ENCODE measurements at places on chromosomes 6 and 20.
A peak's percentile ranks its signal among the peaks of the same experiment; 100 is the strongest.

- DNase-seq: no peak
Observed at GRCh38 chr6:119308048-119308570, 41.5 kb downstream of the MAN1A1 start.

GRCh38 chr20:7695635-7696034, 244.6 kb downstream of the HAO1 start:
- DNase-seq: no peak

DNA sequence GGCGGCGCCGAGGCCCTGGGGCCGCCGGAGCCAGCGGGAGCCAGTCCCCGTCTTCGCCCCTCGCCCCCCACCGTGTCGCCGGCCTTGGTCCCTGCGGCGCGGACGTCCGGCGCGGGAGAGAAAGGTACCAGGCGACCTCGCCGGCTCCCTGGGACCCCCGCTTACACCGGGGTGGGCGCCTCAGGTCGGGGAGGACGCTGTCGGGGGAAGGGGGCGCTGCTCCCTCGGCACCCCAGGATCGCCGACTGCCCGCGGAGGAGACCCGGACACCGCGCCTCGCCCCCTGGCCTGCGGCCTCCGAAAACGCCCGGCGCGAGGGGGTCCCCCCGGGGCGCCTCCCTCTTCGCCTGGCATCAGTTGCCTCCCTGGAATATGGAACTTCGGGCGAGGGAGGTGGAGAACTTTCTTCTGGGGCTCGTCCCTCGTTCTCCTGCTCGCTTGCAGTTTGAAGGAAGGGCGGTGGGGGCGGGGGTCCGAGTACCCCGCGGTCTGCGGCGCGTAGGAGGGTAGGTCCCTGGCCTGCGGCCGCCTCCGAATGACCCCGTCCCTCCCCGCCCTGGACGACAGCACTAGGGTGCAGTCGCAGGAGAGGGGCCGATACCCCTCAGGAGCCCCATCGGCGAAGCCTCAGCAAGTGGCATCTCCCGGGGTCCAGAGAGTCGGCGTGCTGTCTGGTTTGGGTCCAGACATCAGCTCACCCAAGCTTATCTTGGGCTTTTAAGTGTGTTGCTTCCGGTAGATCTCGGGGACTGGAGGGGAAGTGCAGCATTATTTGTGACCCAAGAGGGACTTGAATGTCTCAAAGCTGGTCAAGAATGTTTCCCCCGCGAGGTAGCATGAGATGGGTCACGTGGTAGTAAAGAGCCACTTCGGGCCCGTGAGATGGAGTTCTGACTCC, 549 bp downstream of the ANKRD6 start:
- DNase-seq: peak; percentile 10

DNA sequence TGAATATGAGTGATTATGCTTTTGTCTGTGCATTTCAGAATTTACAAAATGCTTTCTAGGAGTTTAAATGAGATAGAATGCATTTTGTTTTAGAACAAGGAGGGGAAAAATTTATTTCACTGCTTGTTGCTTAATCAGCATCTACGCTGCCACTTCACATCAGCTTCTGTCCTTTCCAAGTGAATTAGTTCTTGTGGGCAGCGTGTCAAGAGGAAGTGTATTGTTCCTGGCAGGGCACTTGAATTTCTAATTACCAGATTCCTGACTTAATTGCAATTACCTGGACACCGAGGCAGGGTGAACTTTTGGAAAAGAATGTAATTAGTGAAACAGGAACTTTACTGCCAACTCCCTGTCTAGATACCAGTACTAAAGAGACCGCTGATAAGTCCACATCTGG, 263.5 kb downstream of the TMEM242 start:
- no peak for DNase-seq

GRCh38 chr6:19067165-19067564, 680.0 kb downstream of the RNF144B start:
- no peak for DNase-seq

DNA sequence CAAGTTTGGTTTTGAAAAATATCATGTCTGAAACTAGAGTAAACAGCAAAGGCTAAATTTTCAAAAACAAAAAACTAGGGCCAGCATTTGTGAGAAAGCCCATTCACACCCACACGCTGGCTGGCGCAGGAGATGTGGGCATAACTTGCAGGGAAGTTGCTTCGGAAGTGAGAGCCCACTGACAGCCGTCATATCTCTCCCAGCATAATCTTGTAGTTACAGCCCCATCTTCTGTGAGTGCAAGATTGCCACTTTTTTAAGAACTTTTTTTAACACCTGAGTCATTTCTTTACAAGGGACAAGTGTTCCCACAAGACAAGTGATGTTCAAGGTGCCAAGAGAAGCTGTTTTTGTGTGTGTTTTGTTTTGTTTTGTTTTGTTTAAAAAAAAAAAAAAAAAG, 212.5 kb upstream of the CNR1 start:
- no peak for DNase-seq

DNA sequence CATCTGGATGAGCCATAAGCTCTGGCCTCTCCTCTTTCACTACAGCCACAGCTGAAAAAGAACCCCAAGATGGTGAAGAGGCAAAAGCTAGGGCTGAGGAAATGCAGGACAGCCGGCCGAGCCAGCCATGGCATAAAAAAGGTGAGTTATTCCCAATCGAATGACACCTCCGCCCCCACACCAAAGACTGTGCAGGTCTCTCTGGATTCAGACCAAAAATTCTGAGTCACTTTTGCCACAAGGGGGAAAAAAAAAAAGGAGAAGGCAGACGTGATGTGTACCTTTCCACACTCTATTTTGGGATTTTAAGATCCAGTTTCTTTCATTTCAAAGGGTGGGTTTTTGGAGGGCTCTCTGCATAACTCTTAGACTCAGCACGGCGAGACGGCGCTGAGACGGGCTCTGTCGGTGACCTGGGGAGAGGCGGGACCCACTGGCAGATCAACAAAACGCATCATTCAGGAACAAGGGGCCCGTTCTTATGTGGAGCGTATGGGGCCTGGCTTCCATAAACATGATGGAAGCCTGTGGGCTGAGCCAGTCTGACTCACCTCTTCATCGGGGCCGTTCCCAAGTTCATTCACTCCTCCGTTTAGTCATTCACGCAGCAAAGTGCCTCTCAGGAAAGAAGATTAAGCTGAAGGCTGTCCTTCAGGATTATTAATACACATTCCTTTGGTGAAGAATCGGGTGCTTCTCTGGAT, 54.8 kb downstream of the NFATC2 start:
- no peak for DNase-seq

DNA sequence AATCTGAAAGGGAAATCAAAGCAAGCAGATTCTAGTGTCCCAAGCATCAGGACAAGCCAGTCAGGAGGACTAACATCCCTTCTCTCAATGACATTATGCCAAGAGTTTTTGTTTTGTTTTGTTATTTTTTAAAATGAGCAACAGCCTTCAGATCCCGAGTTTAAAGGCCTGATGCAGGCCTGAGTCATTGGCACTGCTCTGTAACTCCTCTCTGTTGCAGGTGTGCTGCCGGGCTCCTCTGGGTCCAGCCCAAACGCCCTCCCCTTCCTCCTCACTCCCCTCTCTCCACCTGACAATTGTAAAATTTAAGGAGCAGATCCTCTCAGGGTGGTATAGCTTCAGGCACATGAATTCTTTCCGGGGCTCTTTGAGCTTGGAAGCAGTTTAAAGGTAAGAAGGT, 502.0 kb downstream of the BMP2 start:
- DNase-seq: no peak

GRCh38 chr20:8154638-8155037, 22.6 kb downstream of the PLCB1 start:
- DNase-seq: no peak
